K562 (cell line): ENCODE measurements at places on chromosomes 13 and 19. TPM values are rescaled to one million over a fixed set of nuclear protein-coding genes. Genes with fewer than 3 reads are reported as not detected.

OSCAR gene
- polyA plus RNA-seq, result 0.13 and 0.20 TPM in 2 replicates

LIM2 gene
- 0.27 and 0.28 TPM in 2 replicates for polyA plus RNA-seq

ATP12A gene
- not detected in 2 replicates for polyA plus RNA-seq

PCDH9 gene
- 2.1 and 2.3 TPM in 2 replicates for polyA plus RNA-seq

ANGPTL4 gene
- polyA plus RNA-seq, result 0.15 and 0.85 TPM in 2 replicates

PRR36 gene
- polyA plus RNA-seq, result not detected in 2 replicates

GRCh38 chr19:47096721-47097120 is 16.9 kb downstream of the ZC3H4 start:
- no peak for DNase-seq

GRCh38 chr13:43289470-43290255 is 266.3 kb downstream of the DNAJC15 start:
- no peak for DNase-seq

GRCh38 chr19:1361601-1362386 is 21.9 kb upstream of the NDUFS7 start:
- no peak for DNase-seq

- DNase-seq, result no peak
These were observed 13.2 kb downstream of the ZNF793 start for GRCh38 chr19:37519890-37520289.

DNA sequence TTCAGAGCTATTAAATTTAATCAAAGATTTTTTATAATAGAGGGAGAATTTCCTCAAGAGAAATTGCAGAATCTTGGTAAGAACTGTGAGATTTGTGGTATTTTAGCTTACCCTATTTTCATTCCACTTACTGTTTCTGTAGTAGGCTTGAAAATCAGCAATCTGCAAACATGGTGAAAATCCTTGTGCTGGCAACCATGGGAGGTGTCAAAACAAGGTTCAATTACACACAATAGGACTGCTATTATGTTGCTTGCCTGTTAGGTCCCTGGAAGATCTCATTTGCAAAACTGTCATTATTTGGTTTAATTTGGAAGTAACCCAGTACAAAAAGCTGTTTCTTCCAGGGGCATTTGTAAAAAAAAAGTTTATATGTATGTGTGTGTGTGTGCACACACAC is 662.8 kb upstream of the SLITRK6 start:
- no peak for DNase-seq

GRCh38 chr13:112978561-112979405 is 9.8 kb downstream of the MCF2L start:
- DNase-seq, result no peak

- peak; percentile 88 for DNase-seq
These were observed 36.4 kb upstream of the IGFL4 start for GRCh38 chr19:46076951-46077814.

- DNase-seq, result no peak
These were observed 2801.9 kb downstream of the PCDH9 start for GRCh38 chr13:64428196-64428595.

DNA sequence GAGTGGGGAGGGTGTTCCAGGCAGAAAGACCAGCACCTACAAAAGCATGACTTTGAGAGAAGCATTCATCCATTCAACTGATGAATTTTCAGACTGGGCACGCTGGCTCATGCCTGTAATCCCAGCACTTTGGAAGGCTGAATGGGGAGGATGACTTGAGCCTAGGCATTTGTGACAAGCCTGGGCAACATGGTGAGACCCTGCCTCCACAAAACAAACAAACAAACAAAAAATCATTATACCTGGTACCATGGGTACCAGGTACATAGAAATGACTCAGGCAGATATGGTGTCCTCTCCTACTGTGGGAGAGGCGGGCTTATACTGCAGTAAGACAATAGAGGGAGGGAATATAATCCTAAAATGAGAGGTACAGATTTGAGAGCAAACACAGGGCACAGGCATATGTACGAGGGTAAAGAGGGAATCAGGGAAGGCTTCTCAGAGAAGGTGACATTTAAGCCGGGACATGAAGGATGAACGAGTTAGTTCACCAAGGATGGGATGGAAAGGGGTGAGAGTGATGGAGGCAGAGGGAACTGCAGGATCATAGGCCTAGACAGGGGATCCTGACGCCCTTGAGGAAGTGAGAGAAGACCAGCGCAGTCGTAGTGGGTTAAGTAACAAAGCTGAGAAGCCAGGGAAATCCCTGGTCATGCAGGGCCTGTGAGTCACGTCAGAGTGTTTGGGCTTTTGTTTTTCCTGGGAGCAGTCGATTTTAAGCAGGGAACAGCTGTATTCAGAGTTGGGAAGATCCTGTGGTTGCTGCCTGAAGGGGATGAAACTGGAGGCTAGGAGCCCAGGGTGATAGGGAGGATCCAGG is 2.9 kb downstream of the CYP2S1 start:
- no peak for DNase-seq

DNA sequence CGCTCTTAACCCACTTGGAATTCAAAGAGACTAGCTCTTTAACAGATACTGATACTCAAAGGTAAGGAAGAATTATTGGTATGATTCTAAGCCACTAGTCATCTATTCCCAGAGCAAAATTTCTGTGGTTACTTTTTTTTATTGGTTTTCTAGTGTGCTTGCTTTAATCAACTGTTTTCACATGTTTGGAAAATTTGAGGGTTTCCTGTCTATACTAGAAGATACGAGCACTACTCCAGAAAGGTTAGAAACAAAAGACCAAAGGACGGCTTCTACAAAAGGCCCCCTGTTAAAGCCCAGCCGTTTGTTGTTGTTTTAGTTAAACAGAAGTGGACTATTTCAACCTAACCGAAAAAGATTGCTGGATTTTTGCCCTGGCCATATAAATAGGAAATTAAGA is 18.5 kb upstream of the LPAR6 start:
- no peak for DNase-seq
